ENCODE measurements at places on chromosomes 11 and 22.

DNA sequence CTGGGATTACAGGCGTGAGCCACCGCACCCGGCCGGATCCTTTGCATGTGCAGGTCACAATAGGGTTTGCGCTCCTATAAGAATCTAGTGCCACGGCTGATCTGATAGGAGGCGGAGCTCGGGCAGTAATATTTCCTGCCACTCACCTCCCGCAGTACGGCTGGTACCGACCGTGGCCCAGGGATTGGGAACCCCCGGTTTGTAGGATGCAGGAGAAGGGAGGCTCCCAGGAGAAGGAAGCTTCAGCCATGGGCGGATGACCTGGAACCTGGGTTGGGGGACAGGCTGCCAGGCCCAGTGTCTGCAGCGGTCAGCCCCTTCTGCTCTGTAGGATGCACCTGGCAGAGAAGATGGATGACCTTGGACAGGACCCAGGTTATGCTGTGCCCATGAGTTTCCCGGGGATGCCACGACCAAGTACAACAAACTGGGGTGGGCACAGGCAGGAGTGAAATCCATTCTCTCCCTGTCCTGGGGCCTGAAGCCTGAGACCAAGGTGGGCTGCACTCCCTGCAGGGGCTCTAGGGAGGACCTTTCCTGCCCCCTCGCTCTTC lies 818.9 kb downstream of the BRD1 start:
- DNase-seq, result no peak

GRCh38 chr11:112227471-112227870 lies 1.2 kb downstream of the PTS start:
- DNase-seq, result no peak

- DNase-seq, result no peak
Measured at GRCh38 chr11:46673713-46674462, 26.5 kb downstream of the ARHGAP1 start.

GRCh38 chr11:116700586-116701220 lies 72.1 kb downstream of the BUD13 start:
- DNase-seq, result no peak

DNA sequence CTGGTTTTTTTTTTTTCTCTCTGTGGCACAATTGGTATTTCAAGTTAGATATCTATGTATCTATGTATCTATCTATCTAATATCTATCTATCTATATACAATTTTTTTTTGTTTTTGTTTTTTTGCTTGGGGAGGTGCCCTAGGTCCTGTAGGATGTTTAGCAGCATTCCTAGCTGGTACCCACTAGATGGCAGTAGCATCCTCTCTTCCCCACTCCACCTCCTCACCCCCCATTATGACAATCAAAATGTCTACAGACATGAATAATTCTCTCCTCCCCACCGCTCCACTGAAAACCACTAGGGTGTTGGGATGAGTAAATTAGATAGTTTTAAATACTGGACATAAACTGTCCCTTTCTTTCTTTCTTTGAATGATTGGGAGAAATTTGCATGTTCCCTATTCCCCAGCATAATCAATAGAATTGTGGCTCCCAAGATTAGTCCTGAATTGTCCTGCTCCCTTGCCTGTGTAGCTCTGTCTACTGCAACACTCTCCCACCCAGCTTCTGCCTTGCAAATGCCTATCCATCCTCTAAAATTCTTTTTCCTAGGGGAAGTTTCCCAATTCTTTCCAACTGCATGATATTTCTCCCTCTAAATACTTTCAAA lies 1152.4 kb downstream of the LRRC4C start:
- DNase-seq, result peak; percentile 49

DNA sequence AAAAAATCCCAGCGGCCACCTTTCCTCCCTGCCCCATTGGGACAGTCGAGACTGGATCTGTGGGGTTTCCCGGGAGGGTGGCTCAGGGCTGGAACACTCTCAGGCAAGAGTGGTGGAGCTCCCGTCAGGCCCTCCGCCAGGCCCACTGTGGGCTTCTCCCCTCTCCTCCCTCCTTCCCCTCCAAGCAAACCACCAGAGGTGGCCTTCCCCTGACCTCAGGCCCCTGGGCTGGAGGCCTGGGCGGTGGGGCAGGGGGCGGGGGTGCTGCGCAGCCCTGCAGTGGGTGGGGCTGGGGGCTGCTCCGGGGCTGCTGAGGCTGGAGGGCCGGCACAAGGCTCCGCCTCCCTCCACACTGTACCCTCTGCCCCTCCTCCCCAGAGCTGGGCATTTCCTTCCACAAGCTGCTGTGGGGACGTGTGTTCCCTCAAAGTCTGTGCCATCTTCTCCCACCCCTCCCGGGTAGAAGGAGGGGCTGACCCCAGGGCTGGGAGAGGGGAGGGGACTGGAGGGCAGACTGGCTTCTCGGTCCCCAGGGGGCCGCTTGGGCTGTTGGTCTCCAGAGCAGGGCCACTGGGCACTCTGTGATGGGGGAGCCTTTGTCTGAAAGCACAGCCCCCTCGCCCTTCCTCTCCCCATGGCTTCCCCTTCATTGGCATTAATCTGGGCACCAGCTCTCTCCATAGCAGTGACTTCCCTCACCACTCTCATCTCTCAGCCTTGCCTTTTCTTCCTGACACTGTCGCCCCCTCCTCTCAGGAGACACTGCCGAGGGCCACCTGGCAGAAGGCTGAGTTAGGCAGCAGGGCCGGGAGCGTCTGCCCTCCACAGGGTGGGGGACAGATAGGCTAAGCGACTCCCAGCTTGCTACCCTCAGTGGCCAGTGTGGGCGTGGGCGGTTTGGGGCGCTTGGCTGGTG lies 7.1 kb downstream of the RCOR2 start:
- no peak for DNase-seq

- peak; percentile 90 for DNase-seq
Measured at GRCh38 chr11:122101625-122102291, 14.3 kb downstream of the BLID start.

DNA sequence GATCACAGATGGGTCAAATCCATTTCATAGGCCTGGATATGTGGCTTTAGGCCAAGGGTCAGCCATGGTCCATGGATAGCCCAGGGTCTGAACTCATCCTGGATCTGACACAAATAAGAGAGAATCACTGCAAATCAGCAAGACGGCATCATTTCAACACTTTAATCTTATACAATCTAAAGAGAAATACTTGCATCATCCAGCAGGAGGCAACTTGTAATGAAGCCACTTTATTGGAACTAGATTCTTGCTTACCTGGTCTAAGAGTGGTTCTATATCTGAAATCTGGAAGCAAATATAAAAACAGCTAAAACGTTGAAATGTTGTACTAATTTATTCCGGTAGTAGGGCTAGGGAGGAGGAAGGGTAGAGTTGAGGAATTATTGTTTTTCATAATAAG lies 870.1 kb downstream of the JRKL start:
- DNase-seq, result no peak

GRCh38 chr11:57340039-57340615 lies 2.0 kb downstream of the P2RX3 start:
- DNase-seq, result no peak

DNA sequence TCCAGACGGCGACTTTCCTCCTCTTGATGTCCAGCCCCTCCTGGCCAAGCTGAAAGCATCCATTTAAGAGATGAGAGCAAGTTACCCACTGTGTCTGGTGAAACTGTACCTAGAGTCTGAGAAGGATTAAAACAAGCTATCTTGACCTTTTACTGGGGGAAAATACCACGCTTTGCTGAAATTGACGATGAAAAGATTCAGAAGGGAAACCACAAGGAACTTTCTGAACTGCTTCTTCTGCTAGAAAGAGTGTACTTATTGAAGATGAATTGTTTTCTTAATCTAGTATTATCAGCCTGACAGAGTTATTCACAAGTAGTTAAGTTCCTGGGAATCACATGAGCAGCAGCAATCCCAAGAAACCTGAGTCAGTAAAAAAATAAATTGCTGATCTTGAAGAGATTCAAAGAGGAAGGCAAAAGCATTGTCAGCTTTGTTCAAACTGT lies 13.1 kb upstream of the MS4A6A start:
- no peak for DNase-seq

- no peak for DNase-seq
Measured at GRCh38 chr11:126214841-126215240, 3.3 kb downstream of the FAM118B start.

DNA sequence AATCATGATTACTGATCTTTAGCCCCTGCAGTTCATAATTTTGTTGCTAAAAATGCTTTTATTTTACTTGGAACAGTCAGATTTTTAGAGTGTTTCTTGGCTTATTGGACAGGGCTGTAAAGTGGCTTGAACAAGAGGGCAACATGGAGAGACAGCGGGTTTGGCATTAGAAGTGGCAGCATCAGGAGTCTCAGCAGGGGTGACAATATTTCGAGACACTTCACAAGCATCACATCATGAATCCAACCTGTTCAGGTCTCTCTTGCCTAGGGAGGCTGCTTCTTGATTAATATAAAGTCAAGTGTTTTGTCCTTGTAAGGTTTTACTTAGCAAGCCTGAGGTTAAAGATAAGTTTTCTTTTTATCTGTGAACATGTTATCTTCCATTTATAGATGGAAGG lies 2249.5 kb downstream of the LRRC4C start:
- no peak for DNase-seq

DNA sequence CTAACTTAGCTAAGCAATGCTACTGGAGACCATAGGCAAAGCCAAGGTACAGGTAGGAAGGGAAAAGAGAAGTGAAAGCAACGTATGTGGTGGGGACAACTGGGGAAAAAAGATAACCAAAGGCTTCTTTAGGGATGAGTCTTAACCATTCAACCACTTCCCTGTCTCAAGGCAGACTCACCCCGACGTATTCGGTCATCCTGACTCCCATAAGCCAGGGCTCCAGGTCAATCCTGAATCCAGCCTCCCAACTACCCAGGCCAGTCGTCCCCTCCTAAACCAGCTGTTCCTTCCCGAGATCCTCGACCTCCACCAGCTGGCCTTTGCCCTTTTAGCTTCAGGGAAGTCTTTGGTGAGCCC lies 330 bp downstream of the ACP2 start:
- no peak for DNase-seq
